AG09309 (cell line): ENCODE measurements at places on chromosomes 6 and 20.

- no peak for DNase-seq
Measured at GRCh38 chr6:14910692-14911547, 334.9 kb upstream of the JARID2 start.

DNA sequence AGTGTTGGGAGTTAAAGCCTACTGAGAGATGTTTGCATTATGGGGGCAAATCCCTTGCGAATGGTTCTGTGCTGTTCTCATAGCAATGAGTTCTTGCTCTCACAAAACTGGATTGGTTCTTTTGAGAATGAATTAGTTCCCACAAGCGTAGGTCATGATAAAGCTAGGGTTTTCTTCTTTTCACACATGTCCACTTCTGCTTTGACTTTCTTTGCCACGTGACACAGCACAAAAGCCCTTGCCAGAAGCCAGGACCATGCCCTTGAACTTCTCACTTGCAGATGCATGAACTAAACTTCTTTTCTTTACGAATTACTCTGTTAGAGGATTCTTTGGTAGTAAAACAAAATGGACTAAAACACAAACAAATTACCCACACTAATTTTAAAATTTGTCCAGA is 922.8 kb downstream of the EPHA7 start:
- no peak for DNase-seq

DNA sequence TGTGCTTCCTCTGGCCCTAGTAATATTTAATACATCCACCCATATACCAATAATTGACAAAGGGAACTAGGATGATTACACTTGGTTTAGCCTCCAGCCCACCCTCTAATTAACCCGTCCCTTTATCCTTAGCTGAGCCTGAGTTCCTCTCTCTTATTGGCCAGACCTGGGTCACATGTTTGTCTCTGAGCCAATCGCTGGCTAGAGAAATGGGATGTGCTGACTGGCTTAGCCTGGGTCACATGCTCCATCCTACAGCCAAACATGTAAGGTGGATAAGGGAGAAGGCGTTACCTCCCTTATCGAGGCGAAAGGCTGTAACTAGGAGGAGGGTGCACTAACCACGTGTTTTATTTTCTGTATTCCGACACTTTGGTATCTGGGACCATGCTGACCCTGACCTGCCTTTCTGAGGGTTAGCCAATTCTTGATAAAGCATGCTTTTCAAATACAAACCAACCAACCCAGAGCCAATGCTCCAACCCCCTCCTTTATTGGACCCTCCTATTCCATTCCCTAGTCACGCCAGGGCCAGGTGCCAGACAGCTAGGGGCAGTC is 262.7 kb downstream of the PREX1 start:
- no peak for DNase-seq

DNA sequence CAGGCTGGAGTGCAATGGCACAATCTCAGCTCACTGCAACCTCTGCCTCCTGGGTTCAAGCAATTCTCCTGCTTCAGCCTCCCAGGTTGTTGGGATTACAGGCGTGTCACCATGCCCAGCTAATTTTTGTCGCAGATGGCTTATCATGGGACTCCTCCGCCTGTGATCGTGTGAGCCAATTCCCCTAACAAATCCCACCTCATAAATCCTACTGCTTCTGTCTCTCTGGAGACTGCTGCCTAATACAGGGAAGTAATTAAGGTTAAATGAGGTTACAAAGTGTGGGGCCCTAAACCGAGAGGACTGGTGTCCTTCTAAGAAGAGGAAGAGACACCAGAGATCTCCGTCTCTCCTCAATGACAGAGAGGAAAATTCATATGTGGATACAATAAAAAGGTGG is 52.0 kb downstream of the TRPC4AP start:
- DNase-seq, result no peak

GRCh38 chr6:71512256-71512655 is 223.6 kb downstream of the OGFRL1 start:
- no peak for DNase-seq

DNA sequence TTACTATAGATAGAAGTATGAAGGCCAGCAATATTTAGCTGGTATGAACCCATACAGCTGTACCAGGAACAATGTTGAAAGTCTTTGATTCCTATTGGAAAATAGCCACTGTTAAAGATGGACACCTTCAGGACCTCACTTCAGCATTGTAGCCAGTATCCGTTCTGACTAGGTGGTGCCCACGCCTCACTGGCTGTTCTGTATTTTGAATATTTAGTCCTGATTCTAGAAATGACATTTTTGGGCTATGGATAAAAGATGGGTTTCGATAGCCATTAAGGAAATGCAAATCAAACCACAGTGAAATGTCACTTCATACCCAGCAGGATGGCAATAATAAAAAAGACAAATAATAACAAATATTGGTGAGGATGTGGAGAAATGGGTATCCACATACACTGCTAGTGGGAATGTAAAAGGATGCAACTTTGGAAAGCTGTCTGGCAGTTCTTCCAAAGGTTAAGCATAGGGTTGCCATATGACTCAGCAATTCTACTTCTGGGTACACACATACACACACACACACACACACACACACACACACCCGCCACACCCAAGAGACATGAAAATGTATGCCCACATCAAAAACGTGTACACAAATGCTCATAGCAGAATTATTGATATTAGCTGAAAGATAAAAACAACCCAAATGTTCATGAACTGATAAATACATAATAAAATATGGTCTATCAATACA is 56.8 kb downstream of the UTRN start:
- DNase-seq, result no peak

- DNase-seq, result no peak
Measured at GRCh38 chr6:143125864-143126573, 65.3 kb downstream of the AIG1 start.

- DNase-seq, result no peak
Measured at GRCh38 chr6:54310377-54311152, 2.3 kb downstream of the TINAG start.

- no peak for DNase-seq
Measured at GRCh38 chr6:105894556-105894955, 191.6 kb upstream of the PRDM1 start.

DNA sequence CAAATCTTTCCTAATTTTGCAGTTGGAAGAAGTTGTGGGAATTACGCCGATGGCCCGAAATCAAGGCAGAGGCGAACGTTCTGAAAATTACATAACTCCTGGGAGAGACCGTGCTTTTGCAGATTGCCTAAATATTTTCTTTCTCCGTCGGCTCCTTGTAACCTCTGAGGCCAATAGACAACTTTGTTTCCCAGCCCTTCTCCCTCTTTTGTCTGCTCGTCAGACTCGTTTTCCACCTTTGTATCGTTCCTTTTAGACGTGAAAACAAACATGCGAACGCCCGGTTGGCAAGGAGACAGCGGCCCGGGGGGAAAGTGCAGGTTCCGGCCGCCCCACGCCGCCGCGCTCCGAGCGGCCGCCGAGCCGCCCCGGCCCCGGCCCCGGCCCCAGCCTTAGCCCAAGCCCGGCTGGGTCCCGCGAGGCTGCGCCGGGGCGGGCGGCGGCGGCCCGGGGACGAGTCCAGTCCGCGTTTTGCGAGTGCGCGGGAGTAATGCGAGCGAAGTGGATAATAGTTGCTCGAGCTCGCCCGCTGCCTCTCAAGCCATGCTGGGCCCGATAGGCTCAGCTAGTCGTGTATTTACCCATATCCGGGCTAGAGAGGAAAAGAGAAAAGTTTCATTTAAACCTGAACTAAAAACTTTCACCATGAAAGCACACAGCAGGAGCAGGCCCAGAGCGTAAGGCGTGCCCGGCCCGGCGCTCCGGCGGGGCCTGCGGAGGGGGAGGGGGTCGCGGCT is at the start of gene ARID1B:
Gene ARID1B, plus strand, starts transcription at position 539 of the 737 bp plus-strand sequence. CDS start 303 bp downstream, outside the sequence.
- DNase-seq, result no peak

- no peak for DNase-seq
Measured at GRCh38 chr6:138653435-138653834, 120.1 kb upstream of the CCDC28A start.

DNA sequence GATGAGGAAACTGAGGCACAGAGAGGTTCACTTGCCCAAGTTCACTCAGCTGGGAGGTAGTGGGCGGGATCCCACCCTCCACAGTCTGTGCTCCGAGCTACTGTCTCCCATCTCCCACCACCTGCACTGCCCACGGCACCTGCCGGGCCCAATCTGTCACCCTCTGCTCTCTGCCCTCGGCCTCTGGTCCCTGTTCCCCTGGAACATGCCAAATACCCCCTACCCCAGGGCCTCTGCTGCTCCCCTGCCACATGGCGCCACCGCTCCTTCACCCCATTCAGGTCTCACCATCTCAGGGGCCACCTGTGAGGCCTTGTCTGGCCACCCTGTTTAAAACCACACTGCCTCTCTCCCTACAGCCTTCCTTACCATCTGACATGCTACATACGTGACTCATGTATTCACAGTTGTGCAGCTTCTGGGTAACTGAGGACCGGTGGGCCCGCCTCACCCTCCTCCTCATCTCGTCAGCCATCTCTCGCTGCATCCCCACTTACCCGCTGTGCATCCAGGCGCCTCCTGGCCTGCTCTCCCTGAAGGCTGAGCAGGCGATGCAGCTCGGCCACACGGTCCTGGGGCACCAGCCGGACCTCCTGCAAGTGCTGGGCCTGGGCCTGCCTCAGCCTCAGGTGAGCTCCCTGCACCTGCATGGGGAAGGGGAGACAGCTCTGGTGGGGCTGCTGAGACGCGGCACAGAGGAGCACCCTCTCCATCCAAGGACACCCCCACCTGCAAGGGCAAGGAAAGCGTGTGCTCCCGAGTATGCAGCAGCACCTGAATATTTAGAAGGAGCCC is 50.6 kb downstream of the GINS1 start:
- no peak for DNase-seq

- DNase-seq, result no peak
Measured at GRCh38 chr6:12654107-12654506, 62.5 kb upstream of the PHACTR1 start.

- peak; percentile 1 for DNase-seq
Measured at GRCh38 chr6:74249658-74250057, 553.7 kb downstream of the CD109 start.

GRCh38 chr6:21666201-21666691 is 72.7 kb downstream of the SOX4 start:
- DNase-seq, result no peak

- DNase-seq, result peak; percentile 78
Measured at GRCh38 chr6:33410050-33410710, 634 bp upstream of the PHF1 start.

GRCh38 chr6:123329337-123329736 is 307.4 kb downstream of the TRDN start:
- DNase-seq, result no peak

DNA sequence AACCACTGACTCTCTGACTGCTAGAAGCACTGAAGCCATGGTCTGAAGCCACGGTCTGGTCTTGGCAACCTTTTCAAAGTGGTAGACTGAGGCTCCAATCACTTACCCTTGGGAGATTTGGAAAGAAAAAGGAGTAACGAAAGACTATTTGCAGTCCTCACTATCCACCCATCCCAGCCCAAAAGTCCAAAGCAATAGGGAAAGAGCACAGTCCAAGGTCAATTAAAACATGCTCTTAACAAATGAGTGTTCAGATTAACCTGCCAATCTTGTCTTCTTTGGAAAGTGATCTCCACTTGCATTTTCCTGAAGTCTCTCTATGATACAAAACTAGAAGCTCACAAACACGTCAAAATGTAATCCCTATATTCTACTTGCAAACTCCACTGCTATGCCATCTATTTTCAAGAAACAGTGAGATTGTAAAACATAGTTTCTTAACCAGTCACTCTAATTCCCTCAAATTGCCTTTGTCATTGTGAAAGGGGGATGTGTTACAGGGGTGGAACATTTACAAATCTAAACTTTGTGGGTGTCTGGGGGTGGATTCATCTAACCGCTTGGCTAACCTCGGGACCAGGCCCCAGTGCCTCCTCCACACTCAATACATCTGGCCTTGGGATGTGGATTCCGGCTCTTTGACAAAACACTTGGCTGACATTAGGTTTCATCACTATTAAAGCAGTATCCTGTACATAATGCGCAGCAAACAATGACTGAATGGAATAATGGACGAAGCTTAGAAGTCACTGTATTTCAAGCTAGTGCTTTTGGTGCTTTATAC is 56.4 kb downstream of the B4GALT5 start:
- DNase-seq, result peak; percentile 81

DNA sequence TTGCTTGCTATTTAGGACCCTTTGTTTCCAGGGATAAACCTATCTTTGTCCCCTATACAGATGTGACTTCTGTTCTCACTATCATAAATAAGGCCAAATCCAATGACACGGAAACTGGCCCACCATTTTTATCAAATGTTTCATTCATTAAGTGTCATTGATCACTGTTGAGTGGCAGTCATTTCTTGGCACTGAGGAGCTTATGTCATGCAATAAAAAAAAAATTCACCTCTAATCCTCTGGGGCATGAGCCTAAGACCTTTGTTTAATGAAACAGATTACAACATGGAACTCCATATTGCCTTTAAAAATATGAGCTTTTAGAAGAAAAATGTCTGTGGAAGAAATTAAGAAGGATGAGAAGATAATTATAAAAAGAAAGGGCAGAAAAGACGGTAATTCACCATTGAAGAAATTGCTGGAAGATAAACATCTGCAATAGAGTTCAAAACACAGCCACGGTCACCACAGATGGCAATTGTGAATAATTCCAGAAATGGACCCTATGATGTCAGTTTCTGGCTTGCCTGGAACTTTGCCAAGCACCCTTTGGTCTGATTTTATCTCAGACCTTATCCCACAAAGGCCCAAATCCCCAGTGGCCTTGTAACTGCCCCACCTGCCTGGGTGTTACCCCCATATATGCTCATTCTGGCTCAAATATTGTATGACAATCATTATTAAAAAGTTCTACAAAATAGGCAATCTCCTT is 91.1 kb downstream of the DST start:
- DNase-seq, result no peak

DNA sequence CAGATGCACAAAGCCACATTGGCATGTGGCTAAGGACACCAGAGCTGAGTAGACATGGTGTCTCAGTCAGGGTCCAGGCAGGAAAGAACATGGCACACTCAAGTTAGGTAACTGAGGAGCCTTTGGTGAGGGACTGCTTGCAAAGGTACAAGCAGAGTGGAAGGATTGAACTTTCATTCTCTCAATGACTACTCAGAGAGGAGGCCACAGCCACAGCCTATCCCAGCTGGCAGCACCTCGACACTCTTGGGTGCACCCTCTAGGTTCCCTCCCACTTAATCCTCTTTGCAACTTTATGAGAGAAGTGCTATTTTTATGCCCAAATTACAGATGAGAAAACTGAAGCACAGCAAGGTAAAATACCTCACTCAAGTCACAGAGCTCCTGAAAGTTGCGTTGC is 73.4 kb downstream of the ISM1 start:
- no peak for DNase-seq

- no peak for DNase-seq
Measured at GRCh38 chr6:169936355-169936975, 185.0 kb downstream of the ERMARD start.

DNA sequence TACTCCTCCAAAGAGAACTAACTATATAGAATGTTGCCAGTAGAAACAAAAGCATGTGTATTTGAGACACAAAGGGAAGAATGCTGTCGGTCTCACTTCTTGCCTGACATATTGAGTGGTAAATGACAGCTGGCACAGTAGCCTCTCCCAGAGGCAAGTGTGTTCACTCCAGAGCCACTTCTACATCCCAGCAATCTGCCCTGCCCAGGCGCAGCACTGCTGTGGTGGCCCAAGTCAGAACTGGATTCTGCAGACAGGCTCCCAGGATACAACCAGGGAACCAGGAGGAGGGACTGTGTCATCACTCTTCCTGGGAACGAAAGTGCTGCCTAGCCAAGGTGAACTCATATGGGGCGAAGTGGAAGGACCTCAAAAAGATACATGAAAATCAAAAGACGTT is 103.2 kb upstream of the ARMC2 start:
- no peak for DNase-seq
